ENCODE measurements at places on chromosomes 7 and 10.

GRCh38 chr7:55050281-55050680, 31.5 kb downstream of the EGFR start:
- DNase-seq: no peak

DNA sequence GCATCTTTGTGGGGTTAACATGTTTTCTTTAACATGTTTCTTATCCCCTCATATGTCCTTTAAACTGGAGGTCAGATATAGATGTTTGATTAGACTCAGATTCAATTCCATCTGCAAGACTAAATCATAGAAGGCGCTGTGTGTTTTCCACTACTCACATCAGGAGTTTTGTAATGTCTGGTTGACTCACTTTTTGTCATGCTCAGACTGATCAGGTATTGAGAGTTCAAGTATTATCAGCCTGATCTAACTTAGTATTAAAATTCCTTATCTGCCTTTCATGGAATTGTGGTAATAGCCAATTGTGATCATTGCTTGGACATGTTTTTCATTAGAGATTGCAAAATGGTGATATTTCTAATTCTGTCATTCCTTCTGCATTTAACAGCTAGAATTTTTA, 30.2 kb downstream of the ENTPD7 start:
- no peak for DNase-seq

DNA sequence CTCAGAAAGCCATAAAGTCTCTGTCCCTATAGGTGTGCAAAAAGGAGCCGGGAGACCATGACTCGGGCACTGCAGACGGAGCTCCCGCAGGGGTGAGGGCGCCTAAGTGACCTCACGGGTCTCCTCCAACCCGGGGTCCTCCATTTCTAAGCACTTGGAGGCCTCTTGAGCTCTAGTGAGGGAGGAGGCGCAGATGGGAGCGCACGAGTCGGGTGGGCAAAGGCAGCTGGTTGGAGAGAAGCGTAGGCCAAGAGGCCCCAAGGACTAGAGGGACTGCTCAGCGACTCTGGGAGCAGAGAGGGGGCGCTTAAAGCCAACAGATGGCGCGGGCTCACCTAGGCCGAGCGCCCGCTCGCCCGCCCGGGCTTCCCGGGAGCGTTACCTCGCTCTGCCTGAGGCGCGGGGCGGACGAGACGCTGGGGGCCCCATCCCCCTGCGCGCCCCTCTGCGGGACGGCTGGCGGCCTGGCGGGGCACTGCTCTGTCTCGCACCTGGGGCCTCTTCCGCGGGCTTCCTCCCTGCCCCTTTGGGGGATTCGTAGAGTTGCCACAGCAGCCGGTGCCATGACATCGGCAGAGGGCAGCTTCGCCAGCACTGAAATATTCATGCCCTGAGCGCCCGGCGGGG, 523 bp upstream of the CDH23 start:
- DNase-seq: peak; percentile 3

GRCh38 chr10:70576803-70577517, 25.6 kb downstream of the PRF1 start:
- peak; percentile 17 for DNase-seq

GRCh38 chr7:33893377-33893776, 12.0 kb upstream of the BMPER start:
- DNase-seq: no peak

DNA sequence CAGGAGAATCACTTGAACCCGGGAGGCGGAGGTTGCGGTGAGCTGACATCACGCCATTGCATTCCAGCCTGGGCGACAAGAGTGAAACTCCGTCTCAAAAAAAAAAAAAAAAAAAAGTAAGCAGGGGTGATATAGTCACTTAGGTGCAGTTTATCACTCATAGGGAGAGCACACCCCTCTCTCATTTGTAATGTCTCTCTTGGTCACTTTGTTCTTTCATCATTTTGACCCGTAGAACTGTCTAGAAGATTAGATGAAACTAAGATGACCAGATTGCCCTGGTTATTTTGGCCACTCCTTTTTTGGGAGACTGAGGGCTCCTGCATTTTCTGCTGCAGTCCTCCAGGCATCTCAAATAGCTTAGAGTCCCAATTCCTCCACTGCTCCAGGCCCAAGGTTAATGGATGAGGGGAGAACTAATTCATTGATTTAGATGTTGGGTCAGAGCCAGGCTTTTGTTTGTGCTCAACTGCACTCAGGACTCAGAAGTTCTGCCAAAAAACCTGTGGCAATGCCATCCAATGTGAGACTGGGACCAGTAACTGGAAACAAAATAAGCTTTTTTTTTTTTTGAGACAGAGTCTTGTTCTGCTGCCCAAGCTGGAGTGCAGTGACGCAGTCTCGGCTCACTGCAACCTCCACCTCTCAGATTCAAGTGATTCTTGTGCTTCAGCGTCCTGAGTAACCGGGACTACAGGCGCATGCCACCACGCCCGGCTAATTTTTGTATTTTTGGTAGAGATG, 50.0 kb upstream of the CAMK1D start:
- no peak for DNase-seq

DNA sequence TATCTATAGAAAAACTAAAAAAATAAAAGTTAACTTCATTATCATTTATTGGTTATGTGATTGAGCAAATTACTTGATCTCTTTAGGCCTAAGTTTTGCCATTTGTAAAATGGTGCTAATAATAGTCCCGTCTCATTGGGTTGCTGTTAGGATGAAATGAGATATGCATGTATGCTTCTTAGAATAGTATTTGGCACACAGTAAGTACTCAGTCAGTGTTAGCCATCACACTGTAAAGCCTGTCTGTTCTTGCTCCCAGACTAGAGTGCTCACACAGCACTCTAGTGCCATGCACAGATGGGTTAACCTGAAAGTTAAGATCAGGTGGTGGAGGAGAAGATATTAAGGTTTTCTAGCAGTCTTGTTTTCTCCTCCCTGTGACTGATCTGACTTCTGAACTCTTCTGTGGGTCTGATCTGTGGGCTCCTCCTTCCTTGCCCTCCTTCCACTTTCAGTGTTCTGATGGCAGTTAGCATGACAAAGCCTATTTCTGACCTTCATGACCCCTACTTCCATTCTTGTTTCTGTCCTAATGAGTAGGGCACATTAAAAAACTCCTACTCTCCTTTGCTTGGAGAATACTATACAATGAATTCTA, 167.5 kb downstream of the RNLS start:
- no peak for DNase-seq

DNA sequence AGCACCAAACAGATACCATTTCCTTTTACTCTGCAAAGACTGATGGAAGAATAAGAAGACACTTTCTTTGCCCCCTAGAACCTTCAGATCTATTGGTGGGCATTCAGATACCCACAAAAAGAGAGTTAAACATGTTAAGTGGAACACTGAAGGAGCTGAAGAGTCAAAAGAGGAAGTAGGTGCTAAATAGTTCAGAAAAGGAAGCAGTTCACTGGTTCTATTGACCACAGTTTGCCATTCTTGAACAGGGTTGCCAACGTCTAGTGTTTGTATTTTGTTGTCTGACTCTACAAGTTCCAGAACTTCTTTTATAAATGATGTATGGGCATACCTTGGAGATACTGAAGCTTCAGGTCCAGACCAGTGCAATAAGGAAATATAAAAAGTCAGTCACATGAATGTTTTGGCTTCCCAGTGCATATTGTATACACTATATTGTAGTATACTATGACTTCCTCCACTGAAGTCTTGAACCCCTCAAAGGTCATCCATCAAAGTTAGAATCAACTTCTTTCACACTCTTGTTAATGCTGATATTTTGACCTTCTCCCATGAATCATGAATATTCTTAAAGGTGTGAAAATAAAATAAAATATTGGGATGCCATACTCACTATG, 47.5 kb upstream of the AGR3 start:
- no peak for DNase-seq

- DNase-seq: peak; percentile 87
Observed at GRCh38 chr7:101116898-101117297, 10.0 kb upstream of the SERPINE1 start.

- no peak for DNase-seq
Observed at GRCh38 chr10:117590101-117590875, 47.7 kb downstream of the EMX2 start.

GRCh38 chr7:129367349-129367699, 66.9 kb upstream of the STRIP2 start:
- no peak for DNase-seq

DNA sequence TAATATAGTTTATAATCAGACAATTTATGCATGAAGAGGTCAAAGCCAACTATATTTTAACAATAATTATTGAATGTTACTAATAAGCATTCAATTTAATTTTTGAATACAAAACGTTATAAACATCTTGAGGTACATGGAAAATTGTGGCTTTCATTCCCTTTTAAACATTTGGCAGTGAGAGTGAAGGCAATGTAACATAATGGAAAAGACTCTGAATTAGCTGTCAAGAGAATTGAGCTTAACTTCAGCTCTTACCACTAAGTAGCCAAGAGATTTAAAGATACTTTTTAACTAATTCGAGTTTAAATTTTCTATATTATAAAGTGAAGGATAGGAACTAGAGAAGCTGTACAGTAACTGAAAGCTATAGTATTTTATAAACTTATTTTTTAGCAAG, 98.6 kb downstream of the SEMA3A start:
- DNase-seq: no peak

GRCh38 chr10:104937567-104937966, 296.5 kb downstream of the SORCS3 start:
- DNase-seq: peak; percentile 36

DNA sequence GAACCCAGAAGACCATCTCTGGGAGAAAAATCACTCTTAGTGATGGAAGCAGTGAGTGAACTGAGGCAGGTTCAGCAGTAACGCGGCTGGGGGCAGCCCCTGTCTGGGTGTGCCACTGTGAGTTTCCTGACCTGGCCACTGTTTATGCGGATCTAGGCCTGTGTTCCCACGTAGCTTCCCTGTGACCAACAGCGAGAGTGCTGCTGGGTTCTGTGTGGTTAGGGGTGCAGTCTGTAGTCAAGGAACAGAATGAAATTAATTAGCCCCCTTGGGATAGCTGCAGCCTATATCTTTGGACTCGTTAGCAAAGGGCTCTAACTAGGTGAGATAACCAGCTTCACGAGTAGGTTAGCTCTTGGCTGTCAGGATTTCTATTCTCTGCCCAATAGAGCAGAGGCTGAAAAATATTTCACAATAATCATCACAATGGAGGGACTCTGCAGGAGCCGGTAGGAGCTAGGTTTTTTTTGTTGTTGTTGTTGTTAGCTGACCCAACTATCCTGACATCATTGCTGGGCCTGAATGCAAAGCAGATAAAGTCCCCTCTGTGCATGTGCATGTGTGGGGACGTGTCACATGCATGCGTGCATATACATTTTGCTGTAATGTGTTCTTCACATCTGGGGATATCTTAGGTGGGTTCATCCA, 164.9 kb downstream of the TMEM178B start:
- no peak for DNase-seq

GRCh38 chr7:78306634-78307033, 508.1 kb downstream of the PHTF2 start:
- DNase-seq: no peak

DNA sequence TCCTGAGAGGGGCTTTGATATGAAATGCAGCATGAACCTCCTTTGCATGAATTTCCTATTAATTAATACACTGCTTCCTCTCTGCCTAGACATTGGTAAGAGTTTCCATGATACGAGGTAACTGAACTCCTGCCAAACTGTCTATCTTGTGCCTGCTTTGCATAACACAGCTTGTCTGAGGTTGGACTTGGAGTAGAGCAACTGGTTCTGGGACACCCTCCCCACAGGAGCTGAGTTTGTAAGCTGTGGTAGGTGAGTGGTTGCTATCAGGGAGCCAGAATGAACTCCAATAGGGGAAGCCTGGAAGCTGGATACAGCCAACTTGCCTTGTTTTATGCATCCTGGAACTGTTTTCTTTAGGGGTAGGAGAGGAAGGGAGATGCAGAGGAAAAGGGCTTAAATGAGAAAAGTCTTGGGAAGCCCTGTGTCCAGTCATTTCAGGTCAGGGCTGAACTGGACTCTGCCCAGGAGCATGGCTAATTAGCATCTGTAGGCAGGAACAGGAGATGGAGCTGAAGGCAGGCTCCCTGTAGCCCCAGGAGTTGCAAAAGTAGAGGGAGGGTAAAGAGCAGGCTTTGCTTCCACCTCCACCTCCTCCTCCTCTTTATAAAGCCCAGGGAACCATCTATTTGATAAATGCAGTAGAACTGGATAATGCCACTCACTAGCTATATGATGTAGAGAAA, 73.2 kb upstream of the GPR158 start:
- peak; percentile 4 for DNase-seq

- DNase-seq: no peak
Observed at GRCh38 chr10:108338146-108338545, 1173.6 kb upstream of the SORCS1 start.

DNA sequence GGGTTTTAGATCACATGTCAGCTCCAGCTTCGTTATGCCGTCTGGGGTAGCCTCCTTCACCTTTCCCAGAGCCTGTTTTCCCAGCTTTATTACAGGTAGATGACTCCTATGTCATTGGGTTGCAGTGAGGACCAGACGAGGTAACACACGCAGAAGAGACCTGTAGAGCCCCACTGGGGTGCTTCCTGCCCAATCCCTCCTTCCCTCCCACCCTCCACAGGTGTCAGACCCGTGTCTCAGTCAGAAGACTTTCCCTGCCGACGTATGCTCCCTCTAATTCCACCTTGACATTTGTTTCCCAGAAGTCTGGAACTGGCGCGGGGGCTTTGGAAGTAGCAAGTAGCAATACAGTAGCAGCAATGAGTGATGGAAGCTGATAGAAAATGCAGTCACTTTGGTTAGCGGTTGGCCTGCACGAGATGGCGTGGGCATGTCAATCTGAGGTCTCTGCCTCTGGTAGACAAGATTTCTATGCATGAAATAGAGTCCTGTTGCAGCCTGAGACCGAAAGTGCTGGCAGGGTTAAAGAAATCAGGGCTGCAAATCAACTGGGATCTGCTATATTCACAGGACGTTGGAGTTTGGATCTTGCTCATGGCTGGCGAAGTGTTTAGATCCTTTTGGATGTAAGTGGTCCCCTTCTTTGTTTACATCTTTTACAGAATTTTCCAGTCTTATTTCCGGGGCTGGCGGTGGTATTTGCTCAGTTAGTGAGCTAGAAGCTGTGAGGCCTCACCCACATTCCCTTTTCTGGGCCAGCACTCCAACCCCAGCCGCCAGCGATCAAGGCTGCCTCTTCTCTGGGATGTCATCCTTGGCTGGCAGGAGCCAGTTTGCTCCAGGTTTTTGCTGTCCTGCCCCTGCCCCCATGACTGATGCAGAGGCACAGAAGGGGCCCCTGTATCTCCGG, 78.3 kb upstream of the KMT2C start:
- DNase-seq: no peak

DNA sequence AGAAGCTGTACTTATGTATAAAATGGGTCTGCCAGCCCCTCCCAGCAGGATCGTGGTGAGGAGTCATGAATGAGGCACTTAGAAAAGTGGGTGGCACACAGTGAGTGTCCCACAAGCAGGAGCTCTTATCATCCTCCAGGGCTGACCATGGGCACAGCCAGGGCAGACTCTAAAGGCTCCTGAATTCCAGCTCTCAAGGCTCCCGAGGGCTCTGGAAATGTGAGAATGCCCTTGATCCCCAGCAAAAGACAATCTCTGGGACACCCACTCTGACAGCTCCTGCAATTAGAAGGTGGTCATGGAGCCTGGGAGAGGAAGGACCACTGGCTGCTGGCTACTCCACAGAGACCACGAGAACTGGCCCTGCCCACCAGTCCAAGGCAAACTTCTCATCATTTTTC, 1.6 kb downstream of the VSTM4 start:
- DNase-seq: no peak

Data from fibroblast of pulmonary artery (primary cell).